ENCODE measurements at places on chromosomes 6 and 20.

GRCh38 chr6:114862819-114863218 lies 520.0 kb upstream of the HS3ST5 start:
- no peak for DNase-seq

DNA sequence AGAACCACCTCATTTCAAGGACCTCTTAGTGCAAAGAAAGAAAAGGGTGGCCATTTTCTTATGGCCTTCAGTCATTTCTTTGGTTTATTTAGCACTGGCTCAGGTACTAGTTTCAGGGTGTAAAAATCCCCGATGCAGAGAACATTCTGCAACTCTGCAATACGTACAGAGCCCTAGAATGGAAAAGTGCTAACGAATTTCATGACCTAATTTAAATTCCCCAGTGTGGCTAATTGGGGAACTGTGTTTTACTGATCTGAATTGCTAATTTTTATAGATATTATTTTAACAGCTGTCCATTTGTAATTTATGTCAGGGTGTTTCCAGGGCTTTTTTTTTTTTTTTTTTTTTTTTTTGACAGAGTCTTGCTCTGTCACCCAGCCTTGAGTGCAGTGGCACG lies 160.7 kb downstream of the UST start:
- no peak for DNase-seq

DNA sequence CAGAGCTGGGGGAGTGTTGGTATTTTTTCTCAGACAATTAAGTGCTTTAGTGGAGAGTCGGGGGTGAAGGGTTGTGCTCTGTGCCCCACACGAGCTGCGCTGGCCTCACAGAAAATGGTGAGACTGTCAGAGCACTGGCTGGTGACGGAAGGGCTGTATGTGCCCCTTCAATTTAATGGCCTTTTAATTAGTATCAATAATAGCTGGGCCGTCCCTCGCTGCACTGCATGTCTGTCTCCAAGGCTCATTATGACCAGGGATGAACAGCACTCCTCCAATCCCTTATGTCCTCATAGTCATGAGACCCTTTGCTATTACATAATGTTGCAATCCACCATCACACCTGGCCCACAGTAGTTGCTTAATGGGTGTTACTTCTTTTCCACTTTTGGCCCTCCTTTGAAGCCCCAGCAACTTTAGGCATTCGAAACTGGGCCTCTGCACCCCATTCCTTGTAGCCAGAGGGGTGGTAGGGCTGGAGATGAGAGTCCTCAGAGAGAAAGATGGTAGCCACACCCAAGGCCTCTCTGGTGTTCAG lies 9.5 kb upstream of the RALY start:
- DNase-seq = no peak

GRCh38 chr6:8195040-8195713 lies 92.8 kb upstream of the EEF1E1 start:
- DNase-seq = no peak

- DNase-seq = no peak
Observed at GRCh38 chr6:165660857-165661663, 2.0 kb downstream of the PDE10A start.

GRCh38 chr6:161279677-161280415 lies 6.0 kb upstream of the AGPAT4 start:
- no peak for DNase-seq

DNA sequence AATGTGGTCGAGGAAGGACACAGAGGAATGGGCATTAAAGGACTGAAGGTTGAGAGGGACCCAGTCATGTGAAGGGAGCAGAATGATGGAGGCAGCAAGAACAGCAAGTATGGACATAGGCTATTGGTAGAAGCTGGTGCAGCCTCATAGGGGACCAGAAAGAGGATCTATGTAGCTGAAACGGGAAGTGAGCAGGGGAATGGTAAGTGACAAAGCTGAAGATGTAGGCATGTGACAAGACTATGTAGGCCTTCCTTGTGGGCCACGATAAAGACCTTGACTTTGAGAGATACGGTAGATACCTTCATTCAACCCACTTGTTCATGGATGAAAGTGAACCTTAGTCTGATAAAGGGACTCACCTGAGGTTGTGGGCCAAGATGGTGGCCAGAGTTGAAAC lies 3.5 kb downstream of the CTNNBL1 start:
- no peak for DNase-seq

DNA sequence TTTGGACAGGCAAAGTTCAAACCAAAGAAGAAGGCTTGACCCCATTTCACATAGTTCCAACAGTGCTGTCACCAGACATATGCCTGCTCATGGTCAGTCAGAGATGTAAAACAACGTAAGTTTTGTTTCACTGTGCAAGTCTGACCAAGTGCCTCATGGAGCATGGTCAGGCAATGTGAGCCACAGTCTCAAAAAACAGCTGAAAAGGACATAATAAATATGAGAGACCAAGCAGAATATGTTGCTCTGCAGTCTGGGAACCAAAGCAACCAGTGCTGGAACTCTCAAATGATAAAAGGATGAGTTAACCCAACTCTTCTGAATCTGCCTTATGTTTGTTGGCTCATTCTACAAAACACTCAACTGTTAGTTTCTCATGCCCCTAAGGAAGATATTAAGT lies 39.9 kb upstream of the DST start:
- DNase-seq = no peak

DNA sequence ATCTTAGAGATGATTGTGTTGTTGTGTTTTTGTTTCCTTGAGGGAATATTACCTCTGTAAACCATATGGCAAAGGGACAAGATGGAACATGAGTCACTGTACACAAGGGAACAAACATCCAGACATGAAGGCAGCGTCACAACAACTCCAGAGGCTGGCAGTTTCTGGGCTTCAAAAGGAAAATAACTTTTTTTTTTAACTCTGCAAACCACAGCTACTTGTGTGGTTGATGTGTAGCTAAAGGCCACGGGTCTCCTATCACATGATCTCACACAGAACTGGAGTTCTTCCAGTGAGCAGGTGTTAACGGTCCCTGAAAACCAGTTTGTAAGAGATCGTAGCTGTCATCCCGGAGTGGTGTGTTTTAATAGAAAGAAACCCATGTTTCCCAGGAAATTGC lies 33.2 kb upstream of the HBS1L start:
- DNase-seq = peak; percentile 69

DNA sequence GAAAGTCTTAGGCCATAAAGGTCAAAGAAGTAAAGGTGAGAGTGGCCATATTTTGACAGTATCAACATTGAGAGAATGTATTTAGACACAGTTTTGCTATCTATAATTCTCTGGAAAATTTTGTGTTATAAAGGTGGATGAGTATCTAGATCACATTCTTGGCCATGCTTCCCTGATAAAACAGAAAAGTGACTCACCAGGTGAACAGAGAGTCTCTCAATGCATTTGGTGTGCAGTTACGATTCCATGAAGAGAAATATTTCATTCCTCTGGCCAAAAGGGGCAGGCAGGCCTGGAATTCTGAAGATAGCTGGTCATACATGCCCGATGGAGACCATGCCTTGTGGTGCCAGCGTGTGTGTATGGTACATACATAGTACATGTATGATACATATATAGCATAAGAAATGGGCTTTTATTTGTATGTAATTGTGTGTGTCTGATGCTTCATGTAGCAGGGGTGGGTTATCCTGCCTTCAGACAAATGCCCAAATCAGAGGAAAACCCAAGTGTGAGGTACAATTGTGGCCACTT lies 164.0 kb downstream of the SOBP start:
- DNase-seq = no peak

DNA sequence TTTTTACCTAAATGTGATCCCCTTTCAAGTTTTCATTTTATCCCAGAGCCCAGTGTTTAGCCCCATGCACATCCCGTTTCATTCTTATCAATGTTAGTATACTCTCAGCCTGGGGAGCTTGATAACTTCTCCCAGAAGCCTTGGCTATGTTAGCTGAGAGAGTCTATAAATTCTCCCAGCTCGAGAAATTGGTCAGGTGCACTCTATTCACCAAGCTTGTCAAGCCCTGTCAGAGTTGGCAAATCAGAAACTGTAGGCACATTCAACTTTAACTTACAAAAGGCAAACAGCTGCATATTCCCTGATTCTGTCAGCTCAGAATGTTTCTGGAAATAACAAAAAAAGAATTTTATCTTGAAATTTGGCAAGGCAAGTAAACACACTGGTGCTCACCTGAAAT lies 62.2 kb upstream of the IMPG1 start:
- no peak for DNase-seq

GRCh38 chr6:39295611-39296011 lies 18.6 kb downstream of the KCNK17 start:
- no peak for DNase-seq

DNA sequence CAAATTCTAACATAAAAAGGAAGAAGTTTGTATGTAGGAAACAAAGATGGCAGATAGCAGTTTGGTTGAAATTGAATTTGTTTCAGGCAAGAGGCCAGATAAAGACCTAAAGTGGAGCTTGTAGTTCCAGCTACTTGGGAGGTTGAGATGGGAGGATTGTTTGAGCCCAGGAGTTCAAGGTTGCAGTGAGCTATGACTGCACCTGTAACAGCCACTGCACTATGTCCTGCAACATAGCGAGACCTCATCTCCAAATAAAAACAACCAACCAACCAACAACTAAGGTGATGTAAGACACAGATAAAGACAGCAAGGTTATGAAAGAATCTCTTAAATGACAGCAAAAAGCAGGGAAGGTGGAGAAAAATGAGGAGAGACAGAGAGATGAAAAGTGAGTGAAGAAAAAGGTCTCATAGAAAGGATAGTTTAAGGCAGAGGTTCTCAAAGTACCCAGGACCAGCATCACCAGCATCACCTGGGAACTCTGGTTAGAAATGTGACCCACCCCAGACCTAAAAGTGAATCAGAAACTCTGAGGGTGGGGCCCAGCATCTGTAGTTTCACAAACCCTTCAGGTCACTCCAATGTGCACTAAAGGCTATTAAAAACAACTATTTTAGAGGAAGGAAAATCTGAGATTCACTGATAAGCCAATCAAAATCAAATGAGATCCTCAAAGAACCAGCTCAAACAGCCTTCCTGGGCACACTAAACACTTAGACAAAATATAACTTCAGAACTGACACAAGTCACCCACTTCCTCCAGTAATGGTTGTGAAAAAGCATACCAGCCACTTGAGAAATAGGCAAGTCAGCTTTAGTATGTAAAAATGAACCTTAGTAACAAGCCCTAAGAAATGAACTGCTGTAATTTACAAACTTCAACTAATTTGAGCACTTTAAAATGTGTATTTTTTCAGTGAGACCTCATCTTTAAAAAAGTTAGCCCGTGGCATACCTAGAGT lies 57.6 kb downstream of the FAM184A start:
- no peak for DNase-seq

DNA sequence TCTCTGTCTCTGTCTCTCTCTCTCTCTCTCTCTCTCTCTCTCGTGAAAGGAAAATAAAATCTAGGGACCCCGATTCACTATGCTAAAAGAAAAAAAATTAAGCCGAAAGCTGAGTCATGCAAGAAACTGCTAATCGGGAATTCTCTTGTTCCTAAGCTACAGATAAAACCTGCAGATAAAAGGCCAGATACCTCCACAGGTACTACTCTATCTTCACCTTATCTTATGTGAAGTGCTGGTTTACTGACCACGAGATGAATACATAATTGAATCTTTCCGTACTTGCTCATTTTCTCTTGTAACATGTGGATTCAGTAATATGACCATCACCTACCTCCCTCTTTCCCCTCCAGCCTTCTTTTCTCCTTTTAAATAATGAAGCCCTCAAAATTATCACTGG lies 120.5 kb downstream of the RFX6 start:
- no peak for DNase-seq

DNA sequence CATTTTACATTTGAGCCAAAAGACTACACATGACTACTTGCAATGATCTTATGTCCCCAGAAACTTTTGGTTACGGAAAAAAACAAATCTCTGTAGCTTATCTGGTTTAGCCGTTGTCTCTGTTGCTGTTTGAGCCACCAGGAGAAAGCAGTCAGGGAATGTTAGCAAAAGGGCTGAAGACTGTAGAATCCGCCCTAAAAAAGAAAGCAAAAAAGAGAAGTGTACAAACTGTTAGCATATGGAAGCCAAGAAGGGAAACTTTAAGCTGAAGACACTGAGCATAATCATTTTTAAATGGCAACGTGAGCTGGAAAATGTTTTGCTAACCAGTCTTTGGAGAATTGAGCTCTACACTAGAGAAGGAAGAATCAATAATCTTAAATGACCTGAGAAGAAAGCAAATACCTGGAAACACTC lies 69.9 kb upstream of the MYLIP start:
- no peak for DNase-seq

DNA sequence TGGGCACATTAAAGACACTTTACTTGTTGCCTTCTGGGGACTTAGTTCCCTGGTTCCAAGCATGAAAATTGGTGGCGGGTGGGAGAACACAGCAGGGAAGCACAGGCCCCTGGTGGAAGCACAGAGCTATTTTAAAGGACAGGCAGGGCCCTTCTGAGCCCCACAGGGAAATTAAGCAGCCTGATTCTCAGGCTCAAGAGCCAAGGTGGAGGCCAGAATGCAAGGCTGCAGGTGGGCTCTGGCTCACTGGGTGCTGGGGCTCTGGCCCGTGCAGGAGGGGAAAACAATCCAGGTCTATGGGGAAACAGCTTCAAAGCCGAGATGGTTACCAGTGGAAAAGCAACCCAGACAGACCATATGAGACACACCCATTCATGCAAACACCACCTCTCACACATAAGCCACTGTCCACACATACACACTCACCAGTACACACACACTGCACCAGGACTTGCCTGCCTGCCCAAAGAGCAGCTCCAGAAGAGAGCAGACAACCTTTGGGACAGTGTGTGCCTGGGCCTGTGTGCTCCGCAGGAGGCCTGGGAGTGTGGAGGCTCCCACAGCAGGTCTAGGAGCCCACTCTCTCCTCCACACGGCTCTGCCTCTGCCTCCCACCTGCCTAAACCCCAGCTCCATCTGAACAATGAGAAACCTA lies 30.6 kb downstream of the TFEB start:
- DNase-seq = no peak

DNA sequence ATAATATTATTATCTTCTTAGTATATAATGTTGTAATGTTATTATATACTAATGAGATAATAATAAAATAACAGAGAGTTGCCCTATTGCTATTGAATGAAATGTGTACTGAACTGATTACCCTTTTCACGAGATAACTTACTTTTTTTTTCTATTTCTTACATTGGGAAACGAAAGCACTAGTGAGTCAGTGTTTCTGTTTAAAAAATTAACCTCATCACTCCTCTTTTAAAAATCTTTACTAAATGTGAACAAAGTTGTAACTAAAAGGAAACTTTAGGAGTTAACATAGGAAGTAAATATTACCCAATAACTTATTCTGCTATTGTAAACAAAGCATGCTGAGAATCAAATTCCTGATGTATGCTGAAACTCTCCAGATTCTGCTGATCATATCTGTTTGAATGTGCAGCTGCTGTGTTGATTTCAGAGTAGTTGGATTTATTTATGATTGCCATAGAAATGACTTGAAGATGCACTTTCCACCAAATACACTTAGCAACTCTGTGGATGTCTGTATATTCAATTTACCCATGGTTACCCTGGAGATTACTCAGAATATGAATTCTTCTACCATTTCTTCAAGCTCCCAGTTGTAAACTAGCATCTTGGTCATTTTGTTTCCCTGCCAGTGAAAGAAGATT lies 523.4 kb downstream of the TENT5A start:
- DNase-seq = no peak

DNA sequence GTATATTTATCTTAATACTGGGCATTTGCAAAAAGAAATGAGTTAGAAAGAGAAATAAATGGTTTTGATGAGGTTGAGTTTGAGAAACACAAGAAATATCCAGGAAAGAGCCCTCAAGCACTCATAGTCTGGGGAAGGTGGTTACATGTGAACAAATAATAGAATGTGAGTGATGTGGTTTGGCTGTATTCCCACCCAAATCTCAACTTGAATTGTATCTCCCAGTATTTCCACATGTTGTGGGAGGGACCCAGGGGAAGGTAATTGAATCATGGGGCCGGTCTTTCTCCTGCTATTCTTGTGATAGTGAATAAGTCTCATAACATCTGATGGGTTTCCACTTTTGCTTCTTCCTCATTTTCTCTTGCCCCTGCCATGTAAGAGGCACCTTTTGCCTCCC lies 334.1 kb downstream of the COL12A1 start:
- no peak for DNase-seq

Measured in CD4-positive, alpha-beta T cell treated with Interleukin-6 for 4 hours (primary cell).